ENCODE measurements at places on chromosomes 1 and 21.
A peak's percentile ranks its signal among the peaks of the same experiment; 100 is the strongest.

GRCh38 chr1:189678779-189679178, 798.9 kb downstream of the BRINP3 start:
- no peak for DNase-seq

- DNase-seq, result peak; percentile 61
Measured at GRCh38 chr21:45104560-45104959, 30.2 kb downstream of the ADARB1 start.

GRCh38 chr1:45884700-45885099, 81.3 kb downstream of the MAST2 start:
- no peak for DNase-seq

GRCh38 chr1:213287987-213288386, 236.9 kb downstream of the RPS6KC1 start:
- DNase-seq, result no peak

DNA sequence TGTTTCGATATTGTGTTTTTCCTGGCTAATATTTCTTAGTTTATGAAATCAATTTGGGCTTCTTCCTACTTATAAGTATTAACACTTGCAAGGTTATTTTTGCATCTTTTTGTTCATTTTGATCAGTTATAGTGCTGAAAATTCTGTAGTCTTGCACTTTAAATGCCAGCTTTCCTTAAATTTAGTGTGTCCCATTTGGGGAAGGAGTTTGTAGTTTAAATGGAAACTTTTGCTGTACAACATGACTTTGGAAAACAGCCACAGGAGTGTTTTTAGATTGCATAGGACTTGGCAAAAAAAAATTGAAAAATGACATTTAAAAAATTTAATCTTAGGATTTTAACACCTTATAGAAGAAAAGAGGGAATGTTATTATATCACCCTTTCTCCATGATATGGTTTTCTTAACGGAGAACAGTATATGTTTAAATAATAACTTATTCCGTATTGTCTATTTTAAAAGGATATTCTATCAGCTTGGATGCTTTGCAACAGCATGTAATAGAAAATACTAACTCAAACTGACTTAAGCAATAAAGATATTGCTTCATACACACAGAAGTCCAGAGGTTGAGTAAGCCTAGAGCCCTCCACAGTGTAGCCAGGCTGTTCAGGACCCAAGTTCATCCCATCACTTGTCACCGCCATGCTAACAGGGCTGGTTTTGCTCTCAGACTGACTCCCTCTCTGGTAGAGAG, 53.8 kb downstream of the LYPLAL1 start:
- DNase-seq, result no peak
